ENCODE measurements at places on chromosomes 5 and 9.

DNA sequence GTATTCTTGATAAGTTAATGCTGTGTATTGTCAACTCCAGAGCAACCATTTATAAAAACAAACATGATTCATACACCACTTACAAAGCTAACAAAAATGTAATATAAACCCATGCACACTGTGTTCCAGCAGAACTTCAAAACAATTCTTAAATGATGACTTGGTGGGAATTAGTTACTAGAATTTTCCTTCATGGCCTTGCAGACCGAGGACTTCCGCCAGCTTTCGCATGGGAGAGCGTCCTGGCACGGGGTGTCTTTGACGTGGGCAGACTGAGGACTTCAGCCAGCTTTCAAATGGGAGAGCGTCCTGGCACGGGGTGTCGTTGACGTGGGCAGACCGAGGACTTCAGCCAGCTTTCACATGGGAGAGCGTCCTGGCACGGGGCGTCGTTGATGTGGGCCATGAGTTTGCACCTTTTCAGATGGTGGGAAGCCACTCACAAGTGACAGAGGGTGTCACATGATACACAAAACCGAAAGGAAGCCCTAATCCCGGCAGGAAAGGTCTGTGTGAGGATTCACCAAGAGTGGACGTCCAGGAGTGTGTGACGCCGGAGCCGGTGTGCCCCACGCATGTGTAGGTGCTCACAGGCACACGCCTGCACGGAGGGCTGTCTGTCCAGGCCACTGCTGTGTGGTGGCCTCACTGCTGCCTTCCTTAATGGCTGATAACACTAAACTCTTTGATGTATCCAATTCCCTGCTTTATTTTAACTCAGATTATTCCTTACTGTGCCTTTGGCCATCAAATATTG lies 211.3 kb upstream of the IRX4 start:
- DNase-seq = no peak

GRCh38 chr5:170386743-170387395 lies 2.3 kb downstream of the KCNMB1 start:
- DNase-seq = no peak

GRCh38 chr5:146940295-146940694 lies 61.7 kb upstream of the PPP2R2B start:
- DNase-seq = no peak

GRCh38 chr5:14674983-14675854 lies 10.7 kb downstream of the OTULIN start:
- DNase-seq = no peak

- no peak for DNase-seq
Observed at GRCh38 chr9:114693248-114693855, 11.4 kb upstream of the TEX48 start.

DNA sequence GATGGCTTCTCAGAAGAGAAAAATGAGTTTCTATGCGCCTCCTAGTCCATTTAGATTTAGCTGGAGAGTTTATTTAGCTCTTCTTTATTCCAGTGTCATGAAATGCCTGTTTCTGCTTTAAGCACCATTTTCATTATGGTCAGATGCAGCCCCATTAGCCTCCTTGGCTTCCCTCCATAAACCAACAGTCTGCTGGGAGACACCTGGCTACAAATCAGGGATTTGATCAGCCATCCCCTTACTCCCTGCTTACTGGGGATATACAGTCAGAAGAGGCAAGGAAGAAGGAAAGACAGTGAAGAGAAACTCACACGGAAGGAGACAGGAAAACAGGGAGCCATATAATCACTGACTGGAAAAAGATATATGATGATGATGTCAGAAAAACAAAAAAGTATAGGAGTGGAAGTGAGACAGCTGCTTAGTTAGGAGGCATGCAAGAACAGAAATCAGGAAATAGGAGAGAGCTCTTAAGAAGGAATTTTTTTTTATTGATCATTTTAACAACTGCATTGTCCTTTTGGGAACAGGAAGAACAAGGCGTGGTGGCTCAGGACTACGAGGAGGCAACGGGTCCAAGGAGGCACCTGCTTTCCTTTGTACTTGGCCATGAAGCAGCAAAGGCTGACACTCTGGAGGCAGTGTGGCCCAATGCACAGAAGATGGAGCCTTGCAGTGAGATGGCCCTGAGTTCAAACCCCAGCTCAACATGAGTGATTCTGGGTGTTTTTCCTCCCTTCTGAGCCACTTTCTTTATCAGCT lies 56.1 kb downstream of the MED27 start:
- no peak for DNase-seq

- no peak for DNase-seq
Observed at GRCh38 chr9:113635586-113635985, 172.1 kb downstream of the RGS3 start.

DNA sequence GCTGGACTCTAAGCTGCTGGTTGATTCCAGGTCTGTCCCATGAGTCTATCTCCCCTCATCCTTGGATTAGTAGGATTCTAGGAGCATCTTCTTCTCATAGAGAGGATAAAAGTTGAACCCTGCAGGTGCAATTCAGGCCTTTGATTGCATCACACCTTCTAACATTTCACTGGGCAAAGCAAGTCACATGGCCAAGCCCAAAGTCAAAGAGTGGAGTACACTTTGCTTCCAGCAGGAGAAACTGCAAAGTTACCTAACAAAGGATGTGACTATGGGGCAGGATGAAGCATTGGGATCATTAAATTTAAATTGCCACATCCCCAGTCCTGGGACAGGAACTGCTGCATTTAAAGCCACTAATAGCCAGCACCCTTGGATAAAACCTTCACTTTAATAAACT lies 51.0 kb upstream of the EGFLAM start:
- no peak for DNase-seq

DNA sequence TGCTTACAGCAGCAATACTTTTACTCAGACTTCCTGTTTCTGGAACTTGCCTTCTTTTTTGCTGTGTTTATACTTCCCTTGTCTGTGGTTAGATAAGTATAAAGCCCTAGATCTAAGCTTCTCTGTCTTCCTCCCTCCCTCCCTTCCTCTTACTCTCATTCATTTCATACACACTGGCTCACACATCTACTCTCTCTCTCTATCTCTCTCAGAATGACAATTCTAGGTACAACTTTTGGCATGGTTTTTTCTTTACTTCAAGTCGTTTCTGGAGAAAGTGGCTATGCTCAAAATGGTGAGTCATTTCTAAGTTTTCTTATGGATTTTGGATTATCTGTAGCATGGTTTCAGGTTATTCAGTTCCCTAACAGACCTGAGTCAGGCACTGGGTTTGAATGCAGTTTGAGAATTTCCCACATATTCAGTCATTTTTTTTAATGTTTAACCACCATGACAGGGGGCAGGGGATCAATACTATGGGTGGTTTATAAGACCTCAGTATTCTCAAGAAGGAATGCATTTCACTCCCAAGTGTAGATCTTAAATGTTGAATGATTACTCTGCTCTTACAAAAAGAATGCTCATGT lies at the start of gene IL7R:
IL7R (plus strand) TSS at position 127 of the 587 bp plus-strand sequence; CDS start at position 214, 87 bp downstream.
- DNase-seq = no peak

- no peak for DNase-seq
Observed at GRCh38 chr5:87195104-87195591, 72.5 kb upstream of the RASA1 start.

- no peak for DNase-seq
Observed at GRCh38 chr5:53820119-53820801, 259.8 kb downstream of the NDUFS4 start.

- DNase-seq = no peak
Observed at GRCh38 chr9:9108641-9109040, 1309.1 kb upstream of the DMAC1 start.

Data from RPMI8226 (cell line).